ENCODE measurements at places on chromosomes 5 and 9. TPM values are rescaled to one million over a fixed set of nuclear protein-coding genes. Genes with fewer than 3 reads are reported as not detected.

The PAPPA gene
- total RNA-seq: 30.6 TPM

The PIP5K1B gene
- total RNA-seq: not detected

The SLC6A19 gene
- 0.22 TPM for total RNA-seq

The PCSK1 gene
- total RNA-seq: 0.22 TPM

The KIF24 gene
- total RNA-seq: 3.4 TPM

The LCN1 gene
- total RNA-seq: not detected

The DMRT2 gene
- not detected for total RNA-seq

The SLC6A7 gene
- 0.05 TPM for total RNA-seq

The UTP15 gene
- total RNA-seq: 19.1 TPM

The CENPH gene
- 29.3 TPM for total RNA-seq

The CAVIN4 gene
- total RNA-seq: 0.26 TPM

The EEIG1 gene
- total RNA-seq: 47.3 TPM

The CMBL gene
- 21.9 TPM for total RNA-seq

The CCDC127 gene
- total RNA-seq: 5.6 TPM

The CEP78 gene
- 18.5 TPM for total RNA-seq

The NADK2 gene
- total RNA-seq: 11.1 TPM

The RRAGA gene
- total RNA-seq: 108 TPM

The CTSV gene
- total RNA-seq: 13.6 TPM

The IFNK gene
- total RNA-seq: not detected

The DDX4 gene
- total RNA-seq: not detected

The TRPM6 gene
- total RNA-seq: 1.9 TPM

The INSL6 gene
- not detected for total RNA-seq

The FOXD4L4 gene
- not detected for total RNA-seq

The OR13J1 gene
- total RNA-seq: not detected

The GFRA3 gene
- total RNA-seq: not detected

The NIPAL4 gene
- 13.5 TPM for total RNA-seq

The GDF9 gene
- 0.14 TPM for total RNA-seq

The NTRK2 gene
- total RNA-seq: not detected

The PCDHA1 gene
- total RNA-seq: 0.14 TPM

The SLC27A6 gene
- total RNA-seq: 0.06 TPM
